ENCODE measurements at places on chromosomes 11 and 22.

GRCh38 chr22:29816980-29817379 is 21.1 kb downstream of the ASCC2 start:
- no peak for DNase-seq

DNA sequence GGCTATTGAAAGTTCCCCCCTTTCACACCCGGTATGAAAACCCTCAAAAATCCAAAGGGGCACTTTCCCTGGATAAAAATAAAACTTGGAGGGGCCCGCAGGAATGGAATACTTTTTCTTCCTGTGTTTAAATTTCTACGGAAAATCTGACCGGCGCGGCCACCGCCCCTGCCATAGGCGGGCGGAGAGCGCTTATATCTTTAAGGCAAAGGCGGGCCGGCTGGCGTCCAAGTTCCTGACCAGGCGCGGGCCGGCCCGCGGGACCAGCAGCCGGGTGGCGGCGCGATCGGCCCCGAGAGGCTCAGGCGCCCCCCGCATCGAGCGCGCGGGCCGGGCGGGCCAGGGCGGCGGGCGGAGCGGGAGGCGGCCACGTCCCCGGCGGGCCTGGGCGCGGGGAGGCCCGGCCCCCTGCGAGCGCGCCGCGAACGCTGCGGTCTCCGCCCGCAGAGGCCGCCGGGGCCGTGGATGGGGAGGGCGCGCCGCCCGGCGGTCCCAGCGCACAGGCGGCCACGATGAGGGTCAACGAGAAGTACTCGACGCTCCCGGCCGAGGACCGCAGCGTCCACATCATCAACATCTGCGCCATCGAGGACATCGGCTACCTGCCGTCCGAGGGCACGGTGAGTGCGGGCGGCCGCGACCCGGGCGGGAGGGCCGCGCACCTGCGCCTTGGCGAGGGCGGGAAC is at the start of gene ANO1:
Gene ANO1, plus strand, starts transcription at position 223 of the 686 bp plus-strand sequence. Its CDS starts 290 bp downstream, at position 513.
- DNase-seq = no peak

DNA sequence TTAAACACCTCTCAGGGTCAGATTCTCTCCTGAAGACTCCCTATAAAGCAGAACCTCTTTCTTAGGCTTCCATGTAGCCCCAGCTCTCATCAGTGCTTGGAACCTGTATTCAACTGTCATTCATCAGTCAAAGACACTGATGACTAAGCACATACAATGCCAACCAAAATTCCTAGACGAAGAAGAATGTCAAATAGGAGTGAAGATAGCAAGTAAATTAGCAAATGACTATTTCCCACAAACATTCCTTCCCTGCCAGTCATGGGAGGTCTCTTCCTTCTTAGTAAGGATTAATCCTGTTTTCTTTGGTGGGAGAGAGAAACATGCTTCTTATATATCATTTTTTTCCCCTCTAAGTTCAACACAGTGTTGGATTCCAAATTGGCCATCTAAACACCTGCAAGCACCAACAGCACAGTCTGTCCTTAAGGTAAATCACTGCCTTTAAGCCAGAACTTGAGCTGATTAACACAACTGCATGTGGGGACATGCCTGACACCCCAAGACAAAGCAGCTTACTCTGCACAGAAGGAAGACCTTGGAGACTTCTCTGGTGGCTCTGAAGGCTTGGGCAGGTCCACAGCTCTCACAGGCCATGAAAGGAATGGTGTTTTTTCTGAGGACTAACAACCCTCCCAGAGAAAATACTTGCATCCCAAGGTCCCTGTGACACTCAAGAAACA is 47.5 kb upstream of the ME3 start:
- DNase-seq = no peak

GRCh38 chr11:70540196-70540595 is 141.9 kb downstream of the CTTN start:
- DNase-seq = no peak

DNA sequence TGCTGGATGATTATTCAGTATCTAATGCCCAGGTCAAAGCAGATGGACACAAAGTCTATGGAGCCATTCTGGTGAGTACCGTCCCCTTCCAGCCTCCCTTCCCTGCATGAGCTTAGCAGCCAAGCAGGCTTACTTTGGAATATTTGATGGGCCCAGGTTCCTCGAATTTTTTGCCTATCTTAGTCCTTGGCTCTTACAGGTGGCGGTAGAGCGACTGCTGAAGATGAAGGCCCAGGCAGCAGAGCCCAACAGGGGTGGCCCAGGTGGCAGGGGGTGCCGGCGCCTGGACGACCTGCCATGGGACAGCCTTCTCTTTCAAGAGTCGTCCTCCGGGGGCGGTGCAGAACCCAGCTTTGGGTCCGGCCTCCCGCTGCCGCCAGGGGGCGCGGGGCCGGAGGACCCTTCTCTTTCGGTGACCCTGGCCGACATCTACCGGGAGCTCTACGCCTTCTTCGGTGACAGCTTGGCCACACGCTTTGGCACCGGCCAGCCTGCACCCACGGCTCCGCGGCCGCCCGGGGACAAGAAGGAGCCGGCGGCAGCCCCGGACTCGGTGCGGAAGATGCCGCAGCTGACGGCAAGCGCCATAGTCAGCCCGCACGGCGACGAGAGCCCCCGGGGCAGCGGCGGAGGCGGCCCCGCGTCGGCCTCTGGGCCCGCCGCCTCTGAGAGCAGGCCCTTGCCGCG is 741 bp upstream of the TMEM179B start:
- DNase-seq = peak; percentile 76

DNA sequence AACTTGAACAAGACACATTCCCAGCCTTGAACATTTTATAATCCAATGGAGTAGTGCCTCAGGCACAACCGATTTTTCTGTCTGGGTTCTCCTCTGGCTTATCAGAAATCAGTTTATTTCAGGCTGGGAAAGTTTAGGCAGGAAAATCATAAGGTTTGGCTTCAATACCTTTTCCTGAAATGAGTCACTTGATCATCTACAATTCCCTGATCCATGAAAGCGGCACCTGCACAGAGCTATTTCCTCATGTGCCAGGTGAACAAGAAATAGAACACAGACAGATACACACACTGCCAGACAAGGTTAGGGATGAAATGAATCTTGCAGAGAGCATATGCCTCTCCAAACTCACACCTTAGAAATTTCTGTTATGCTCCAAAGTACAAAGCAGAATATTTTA is 106.7 kb upstream of the OR9G4 start:
- no peak for DNase-seq

GRCh38 chr11:126487711-126488110 is 132.2 kb downstream of the ST3GAL4 start:
- no peak for DNase-seq

DNA sequence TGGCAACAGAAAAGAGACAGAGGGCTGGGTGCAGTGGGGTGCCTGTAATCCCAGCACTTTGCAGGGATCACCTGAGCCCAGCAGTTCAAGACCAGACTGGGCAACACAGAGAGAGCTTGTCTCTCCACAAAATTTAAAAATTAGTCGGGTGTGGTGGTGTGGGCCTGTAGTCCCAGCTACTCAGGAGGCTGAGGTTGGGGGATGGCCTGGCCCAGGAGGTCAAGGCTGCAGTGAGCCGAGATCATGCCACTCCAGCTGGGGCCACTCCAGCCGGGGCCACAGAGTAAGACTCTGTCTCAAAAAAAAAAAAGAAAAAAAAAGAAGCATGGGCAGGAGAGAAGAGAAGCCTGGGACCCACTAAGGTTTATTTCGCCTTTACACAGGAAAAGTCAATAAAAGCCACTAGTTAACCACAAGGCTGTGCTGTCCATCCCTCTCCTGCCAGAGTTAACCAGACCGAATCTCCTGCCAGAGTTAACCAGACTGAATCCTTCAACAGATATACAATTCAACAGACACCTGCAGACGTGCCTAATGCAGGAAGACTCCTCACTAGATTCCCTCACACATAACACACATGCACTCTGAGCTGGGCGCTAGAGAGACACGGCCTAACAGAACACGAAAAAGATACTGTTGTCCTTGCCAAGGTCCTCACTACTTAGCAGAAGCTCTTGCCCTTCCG is 29.8 kb downstream of the MICAL3 start:
- DNase-seq = no peak

DNA sequence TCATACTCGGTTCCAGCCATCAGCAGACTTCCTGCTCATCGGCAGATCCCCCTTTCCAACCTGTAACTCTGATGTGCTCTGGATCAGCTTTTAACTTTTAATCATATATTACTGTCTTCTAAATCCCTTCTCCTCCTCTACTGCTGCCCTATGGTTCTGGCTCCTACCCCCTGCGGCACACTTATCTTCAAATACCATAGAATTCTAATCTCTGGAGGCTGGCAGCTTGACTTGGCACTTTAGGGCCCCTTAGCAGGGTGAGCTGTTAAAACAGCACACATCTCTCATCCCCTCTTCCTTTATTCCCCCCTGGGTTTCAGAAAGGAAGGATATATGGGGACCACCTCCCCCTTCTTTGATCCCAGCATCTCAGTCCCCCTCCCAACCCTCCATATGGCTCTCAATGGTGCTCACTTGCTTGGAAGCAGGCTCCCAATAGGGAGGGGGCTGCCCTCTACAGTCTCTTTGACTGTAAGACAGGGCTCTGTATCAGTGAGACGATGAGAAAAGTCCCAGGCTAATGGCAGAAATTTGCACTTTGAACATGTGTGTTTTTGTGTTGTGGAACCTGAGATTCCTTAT is 4.4 kb upstream of the CNTF start:
- DNase-seq = no peak

DNA sequence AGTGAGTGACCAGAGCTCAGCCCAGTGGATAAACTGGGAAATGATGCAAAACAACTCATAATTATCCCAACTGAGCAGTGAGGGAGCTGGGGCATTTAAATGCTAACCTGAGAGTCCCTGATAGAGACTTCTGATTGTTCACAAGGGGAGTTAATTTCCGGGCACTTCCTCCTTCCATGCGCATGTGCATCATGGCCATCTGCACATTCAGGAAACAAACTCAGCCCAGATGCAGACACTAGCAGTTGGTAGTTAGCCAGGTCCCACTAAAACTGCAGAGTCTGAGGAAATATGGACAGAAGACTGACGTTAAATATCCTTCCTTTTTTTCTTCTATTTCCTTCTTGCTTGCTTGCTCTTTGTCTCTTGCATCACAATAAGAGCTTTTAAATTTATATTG is 852.1 kb upstream of the LRRC4C start:
- no peak for DNase-seq

GRCh38 chr11:116650052-116650451 is 122.7 kb downstream of the BUD13 start:
- DNase-seq = no peak

DNA sequence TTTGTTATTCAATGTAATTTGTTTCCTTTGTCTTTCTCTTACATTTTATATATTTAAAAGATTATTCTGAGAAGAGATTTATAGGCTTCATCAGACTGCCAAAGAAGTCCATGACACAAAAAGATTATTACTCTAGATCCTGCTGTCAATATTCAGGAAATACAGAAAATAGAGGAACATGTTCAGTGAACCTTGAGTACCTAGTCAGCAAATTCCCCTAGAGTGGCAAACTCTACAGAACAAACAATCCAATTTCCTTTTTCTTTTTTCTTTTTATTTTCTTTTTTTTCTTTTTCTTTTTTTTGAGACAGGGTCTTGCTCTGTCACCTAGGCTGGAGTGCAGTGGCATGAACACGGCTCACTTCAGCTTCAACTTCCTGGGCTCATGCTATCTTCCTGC is 23.9 kb downstream of the TTC17 start:
- no peak for DNase-seq

- DNase-seq = no peak
These were observed 871 bp upstream of the SEZ6L start for GRCh38 chr22:26168330-26168851.

GRCh38 chr11:61680622-61681221 is 531 bp downstream of the DAGLA start:
- no peak for DNase-seq

DNA sequence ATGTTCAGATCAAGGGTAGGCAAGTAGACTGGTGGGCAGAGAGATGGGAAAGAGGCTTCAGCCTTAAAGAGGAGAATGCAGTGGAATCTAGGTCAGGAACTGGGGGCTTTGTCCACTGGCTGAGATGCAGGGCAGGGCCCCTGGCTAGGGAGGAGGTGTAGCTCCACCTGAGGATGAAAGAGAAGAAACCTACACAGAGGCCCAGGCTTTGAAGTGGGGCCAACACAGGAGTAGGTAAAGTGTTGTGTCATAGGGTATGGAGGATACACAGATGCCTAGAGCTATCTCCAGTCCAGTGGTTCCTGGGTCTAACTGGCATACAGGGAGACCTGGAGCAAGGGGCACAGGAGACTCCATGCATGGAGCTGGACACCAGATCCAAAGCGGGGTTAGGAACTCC is 73.5 kb downstream of the RASSF10 start:
- no peak for DNase-seq

DNA sequence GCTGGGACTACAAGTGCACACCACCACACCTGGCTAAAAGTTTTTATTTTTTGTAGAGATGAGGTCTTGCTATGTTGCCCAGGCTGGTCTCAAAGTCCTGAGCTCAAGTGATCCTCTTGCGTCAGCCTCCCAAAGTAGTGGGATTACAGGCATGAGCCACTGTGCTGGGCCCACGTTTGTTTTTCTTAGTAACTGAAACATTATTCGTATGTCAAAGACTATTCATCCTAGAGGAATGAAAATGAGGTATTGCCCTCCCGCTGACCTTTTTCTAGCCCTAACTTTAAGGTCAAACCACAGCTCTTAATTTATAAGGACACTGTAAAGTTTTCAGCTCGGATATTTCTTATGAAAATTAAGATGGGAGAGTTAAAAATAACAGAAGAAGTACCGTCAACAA is 33.2 kb upstream of the PAX6 start:
- no peak for DNase-seq

- DNase-seq = no peak
These were observed 101.9 kb downstream of the TMPRSS5 start for GRCh38 chr11:113604186-113604585.

- no peak for DNase-seq
These were observed 7.5 kb downstream of the CAPN1 start for GRCh38 chr11:65189191-65189590.

GRCh38 chr11:63978551-63979239 is 4.3 kb downstream of the COX8A start:
- DNase-seq = no peak

DNA sequence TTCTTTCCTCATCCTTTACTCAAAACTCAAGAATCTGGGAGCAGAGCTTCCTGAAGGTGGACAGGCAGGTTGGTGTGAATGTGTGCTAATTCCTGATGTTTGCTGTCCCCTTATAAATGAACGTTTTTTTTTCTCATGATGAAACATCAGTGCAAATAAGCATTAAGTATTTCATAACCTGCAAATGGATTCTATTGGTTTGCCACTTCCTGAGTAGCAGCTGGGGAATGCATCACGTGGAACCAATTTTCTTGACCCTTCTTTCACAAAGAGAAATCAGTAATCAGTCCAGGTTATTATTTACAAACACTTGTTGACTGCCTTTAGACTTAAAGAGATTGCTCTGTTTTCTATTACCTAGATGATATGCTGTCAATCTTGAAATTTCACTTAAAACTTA is 40.1 kb upstream of the SCN3B start:
- no peak for DNase-seq

- no peak for DNase-seq
These were observed 834.6 kb downstream of the JRKL start for GRCh38 chr11:97224396-97224795.

Data from tibial nerve (tissue), 4 donors.